ENCODE measurements at places on chromosomes 2 and 18.

DNA sequence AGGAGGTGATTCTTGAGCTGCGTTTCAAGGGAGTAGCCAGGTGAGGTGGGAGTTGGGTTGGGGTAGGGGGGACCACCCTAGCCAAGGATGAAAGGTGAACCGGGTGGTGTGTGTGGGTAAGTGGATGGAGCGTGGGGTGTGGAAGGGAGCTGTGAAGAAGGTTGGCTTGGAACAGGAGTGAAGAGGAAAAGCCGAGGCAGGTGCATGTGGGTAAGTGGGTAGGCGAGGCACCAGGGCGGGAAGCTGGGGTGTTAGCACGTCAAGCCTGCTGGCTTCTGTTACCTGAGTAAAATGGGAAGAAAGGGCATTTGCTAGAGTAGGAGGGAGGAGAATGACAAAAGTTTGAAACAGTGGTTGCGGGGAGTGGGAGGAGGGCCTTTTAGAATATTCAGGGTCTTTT is 31.6 kb downstream of the TANC1 start:
- DNase-seq, result no peak

- no peak for DNase-seq
Observed at GRCh38 chr2:14081521-14081920, 551.0 kb upstream of the LRATD1 start.

- DNase-seq, result no peak
Observed at GRCh38 chr2:30923623-30924022, 116.4 kb upstream of the CAPN13 start.

GRCh38 chr2:222100704-222101699 is 197.8 kb downstream of the PAX3 start:
- no peak for DNase-seq

Measured in activated T-helper 1 cell treated with Interleukin-2 at 50 U/mL for 16 hours (primary cell).